Colonic mucosa (tissue), 4 donors: ENCODE measurements at places on chromosomes 11 and 22.

GRCh38 chr22:38314051-38314932 is 2.9 kb downstream of the CSNK1E start:
- peaks cover 7% of the 10 kb centered on the region for H3K4me1 ChIP-seq
- no peaks in the 10 kb centered on the region for H3K27me3 ChIP-seq
- H3K4me3 ChIP-seq = peak overlapping the region; percentile 68
- no peaks in the 10 kb centered on the region for H3K36me3 ChIP-seq
- DNase-seq = no peak

GRCh38 chr22:36768141-36768540 is 7.8 kb downstream of the IFT27 start:
- H3K4me3 ChIP-seq = no peak overlapping the region
- H3K4me1 ChIP-seq = no peaks in the 10 kb centered on the region
- H3K27ac ChIP-seq = no peak overlapping the region

- H3K36me3 ChIP-seq = no peaks in the 10 kb centered on the region
- H3K4me3 ChIP-seq = no peak overlapping the region
- DNase-seq = no peak
- no peaks in the 10 kb centered on the region for H3K27me3 ChIP-seq
- H3K27ac ChIP-seq = no peak overlapping the region
These were observed 29.1 kb downstream of the OPCML start for GRCh38 chr11:133503236-133503635.

DNA sequence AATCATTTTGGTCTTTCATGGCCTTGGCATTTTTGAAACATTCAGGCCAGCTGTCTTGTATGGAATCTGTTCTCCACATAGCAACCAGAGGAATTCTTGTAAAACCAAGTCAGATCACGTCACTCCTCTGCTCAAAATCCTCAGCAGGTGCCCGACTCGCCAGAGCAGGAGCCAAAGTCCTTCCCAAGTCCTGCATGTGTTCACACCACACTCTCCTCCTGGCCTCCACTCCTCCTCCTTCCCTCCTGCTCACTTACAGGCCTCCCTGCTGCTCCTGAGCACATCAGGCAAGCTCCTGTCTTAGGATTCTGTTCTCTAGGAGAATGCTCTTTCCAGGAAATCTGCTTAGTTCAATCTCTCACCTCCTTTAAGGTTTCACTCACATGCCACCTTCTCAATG is 6.9 kb upstream of the PSMC3 start:
- H3K4me3 ChIP-seq = no peak overlapping the region
- DNase-seq = no peak
- no peaks in the 10 kb centered on the region for H3K4me1 ChIP-seq

- H3K4me1 ChIP-seq = peaks cover 12% of the 10 kb centered on the region
- H3K36me3 ChIP-seq = no peaks in the 10 kb centered on the region
- no peak overlapping the region for H3K4me3 ChIP-seq
- DNase-seq = no peak
- H3K27ac ChIP-seq = no peak overlapping the region
These were observed 41.4 kb upstream of the CREB3L1 start for GRCh38 chr11:46235777-46236688.

DNA sequence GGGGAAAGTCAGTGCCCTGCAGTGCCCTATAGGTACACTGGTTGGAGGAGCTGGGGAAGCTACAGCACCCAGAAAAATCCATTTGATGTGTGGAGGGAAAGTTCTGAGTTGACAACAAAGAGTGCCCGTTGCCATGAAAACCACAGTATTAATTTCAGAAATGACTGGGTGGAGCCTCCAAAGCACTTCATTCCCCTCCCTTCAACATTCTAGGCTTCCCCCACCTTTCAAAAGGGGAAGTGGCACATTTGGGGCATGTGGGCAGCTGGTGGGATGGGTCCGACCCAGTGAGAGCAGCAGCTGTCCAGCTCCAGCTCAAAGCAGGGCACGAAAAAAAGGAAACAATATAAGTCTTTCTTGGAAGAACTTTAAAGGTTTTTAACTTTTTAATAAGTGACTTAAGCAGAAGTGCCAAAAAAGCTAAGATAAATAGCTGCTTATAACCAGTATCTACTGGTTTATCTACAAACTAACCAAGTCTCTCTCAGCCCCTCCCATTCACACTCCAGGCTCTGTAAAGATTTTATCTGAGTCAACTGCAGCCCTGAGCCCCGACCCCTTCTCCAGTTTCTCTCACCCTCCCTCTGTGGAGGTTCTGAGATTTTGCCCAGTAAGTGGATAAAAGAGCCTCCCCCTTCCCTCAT is 9.0 kb upstream of the AHNAK start:
- no peak overlapping the region for H3K4me3 ChIP-seq
- peaks cover 15% of the 10 kb centered on the region for H3K36me3 ChIP-seq
- H3K27me3 ChIP-seq = no peaks in the 10 kb centered on the region

DNA sequence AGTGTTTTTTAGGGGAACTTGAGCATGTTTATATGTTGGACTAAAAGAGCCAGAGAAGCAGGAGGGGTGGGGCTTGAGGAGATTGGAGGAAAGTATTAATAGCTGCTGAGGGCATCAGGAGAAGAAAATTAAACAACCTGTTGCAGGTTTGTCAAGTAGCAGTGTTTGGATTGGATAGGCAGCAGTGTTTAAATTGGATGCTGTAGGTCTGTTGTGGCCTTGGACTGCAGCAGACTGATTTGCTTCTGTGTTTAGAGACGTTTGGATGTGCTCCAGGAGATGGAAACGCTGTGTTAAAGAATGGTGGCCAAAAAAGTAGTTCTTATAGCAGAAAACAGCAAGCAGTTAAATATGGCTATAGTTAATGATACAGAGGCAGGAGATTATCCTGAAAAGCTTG is 5.7 kb downstream of the EIF3L start:
- no peak overlapping the region for H3K4me3 ChIP-seq
- H3K36me3 ChIP-seq = peaks cover 30% of the 10 kb centered on the region
- no peaks in the 10 kb centered on the region for H3K27me3 ChIP-seq
- H3K4me1 ChIP-seq = peaks cover 4% of the 10 kb centered on the region
- no peak overlapping the region for H3K27ac ChIP-seq

DNA sequence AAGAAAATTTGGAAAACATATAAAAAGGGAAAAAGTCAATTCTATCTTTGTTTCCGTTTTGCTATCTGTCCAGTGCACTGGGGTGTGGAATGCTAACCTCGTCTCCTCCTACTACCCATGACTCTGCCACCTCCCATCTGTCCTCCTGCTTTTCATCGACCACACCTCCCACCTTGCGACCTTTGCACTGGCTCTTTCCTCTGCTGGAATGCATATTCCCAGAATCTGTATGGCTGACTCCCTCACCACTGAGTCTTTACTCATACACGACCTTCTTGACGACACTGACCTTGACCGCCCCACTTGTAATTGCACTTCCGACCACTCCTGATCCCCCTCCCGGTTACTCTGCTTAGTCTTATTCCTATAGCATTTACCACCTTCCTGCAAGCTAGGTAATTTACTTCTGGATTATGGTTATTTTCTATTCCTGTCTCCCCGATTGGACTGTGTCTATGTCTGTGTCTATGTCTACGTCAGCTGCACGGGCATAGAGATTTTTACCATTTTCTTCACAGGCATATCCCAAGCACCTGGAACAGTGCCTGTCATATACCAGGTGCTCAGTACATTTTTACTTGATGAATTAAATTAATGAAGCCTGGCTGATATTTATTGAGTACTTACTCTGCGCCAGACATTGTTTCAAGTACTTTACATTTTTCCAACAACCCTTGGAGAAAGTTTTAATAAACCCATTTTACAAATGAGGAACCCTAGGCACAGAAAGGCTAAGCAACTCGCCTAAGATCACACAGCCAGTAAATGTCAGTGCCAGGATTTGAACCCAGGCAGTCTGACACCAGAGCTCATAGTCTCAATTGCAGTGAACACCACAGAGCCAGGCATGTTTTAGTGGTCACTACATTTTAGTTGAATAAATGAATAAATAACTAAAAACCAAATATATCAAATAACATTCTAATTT is 89.3 kb upstream of the SLC22A12 start:
- DNase-seq = peak; percentile 88
- H3K4me1 ChIP-seq = no peaks in the 10 kb centered on the region
- H3K27me3 ChIP-seq = no peaks in the 10 kb centered on the region
- H3K4me3 ChIP-seq = no peak overlapping the region

DNA sequence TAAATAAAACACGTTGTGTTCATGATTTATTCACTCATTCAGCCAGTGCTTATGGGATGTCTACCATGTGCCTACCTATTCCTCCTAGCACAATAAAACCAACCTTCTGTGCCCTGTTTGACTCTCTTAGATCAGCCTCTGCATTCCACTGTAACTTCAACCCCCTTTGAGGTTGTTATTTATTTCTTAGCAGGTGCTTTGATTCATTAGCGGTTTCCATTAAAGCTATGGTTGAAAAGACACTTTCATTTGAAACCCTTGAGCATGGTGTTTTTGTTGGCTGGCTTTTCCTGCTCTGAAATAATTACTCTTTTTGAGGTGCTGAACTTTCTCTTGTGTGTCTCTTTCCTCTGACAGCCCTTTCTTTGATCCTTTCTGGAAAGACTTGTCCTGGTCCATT is 570.6 kb upstream of the LARGE1 start:
- H3K4me1 ChIP-seq = no peaks in the 10 kb centered on the region
- H3K4me3 ChIP-seq = no peak overlapping the region
